AG20443 (cell line): ENCODE measurements at places on chromosomes 7 and 10.

- peak; percentile 6 for DNase-seq
Measured at GRCh38 chr10:49600046-49600445, 10.1 kb upstream of the SLC18A3 start.

DNA sequence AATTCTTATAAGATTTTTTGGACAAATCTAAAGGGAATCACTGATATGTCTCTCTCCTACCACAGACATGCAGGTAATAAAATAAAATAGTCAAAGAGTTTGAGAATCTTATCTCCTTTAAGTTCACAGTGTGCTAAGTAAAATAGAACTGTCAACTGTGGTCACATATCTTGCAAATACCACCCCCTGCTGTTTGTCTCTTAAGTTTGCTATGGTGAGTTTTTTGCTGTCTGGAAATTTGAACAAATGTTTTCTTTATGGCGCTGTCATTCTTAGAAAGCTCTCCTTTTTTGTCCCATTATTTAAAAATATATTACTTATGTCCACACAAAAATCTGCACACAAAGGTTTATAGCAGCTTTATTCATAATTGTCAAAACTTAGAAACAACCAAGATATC lies 19.6 kb downstream of the GIMAP5 start:
- no peak for DNase-seq

DNA sequence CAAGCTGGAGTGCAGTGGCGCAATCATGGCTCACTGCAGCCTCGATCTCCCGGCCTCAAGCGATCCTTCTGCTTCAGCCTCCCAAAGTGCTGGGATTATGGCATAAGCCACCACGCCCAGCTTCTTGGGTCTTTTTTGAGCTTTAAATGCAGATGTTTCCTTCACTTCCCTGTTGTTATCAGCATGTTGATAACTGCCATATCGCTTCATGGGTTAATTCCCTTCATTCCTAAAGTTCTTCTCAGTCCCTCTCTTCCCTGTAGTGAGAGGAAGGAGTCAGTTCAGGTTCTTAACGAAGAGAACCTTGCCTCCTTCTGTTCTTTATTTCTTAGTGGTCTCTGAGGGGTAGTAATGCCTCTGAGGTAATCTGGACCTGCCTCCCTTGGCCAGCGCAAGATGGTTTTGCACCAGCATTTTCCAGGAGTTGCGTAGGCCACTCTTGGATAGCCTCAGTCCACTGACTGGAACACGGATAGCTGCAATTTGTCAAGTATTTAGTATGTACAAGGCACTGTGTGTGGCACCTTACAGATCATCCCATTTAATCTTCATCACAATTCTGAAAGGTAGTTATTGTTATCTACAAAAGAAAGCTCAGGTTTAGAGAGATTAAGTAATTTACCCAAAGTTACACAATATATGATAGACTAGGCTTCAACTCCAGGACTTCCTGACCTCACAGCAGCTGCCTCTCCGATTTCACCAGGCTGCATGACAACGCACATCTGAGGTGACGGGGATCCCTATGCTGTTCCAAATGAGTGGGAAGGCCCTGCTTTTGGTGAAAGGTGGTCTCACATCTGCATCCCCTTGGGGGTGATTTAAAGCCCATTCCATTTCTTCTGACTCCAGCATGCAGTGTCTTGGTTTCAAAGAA lies 60.5 kb downstream of the GATA3 start:
- DNase-seq, result no peak

GRCh38 chr10:128186959-128187787 lies 61.0 kb upstream of the MKI67 start:
- DNase-seq, result no peak

GRCh38 chr10:103833731-103834365 lies 21.5 kb downstream of the SH3PXD2A start:
- DNase-seq, result no peak

- DNase-seq, result no peak
Measured at GRCh38 chr10:34002896-34003295, 668.4 kb upstream of the NRP1 start.

- DNase-seq, result peak; percentile 94
Measured at GRCh38 chr7:2863461-2864066, 19.5 kb upstream of the GNA12 start.

GRCh38 chr7:36723951-36724664 lies at the start of gene AOAH:
AOAH (minus strand) TSS chr7:36724494; CDS start chr7:36724148, 346 bp downstream.
- no peak for DNase-seq

GRCh38 chr10:10564081-10564794 lies 453.4 kb upstream of the CELF2 start:
- peak; percentile 86 for DNase-seq

GRCh38 chr10:11403116-11403515 lies 208.3 kb downstream of the USP6NL start:
- no peak for DNase-seq

DNA sequence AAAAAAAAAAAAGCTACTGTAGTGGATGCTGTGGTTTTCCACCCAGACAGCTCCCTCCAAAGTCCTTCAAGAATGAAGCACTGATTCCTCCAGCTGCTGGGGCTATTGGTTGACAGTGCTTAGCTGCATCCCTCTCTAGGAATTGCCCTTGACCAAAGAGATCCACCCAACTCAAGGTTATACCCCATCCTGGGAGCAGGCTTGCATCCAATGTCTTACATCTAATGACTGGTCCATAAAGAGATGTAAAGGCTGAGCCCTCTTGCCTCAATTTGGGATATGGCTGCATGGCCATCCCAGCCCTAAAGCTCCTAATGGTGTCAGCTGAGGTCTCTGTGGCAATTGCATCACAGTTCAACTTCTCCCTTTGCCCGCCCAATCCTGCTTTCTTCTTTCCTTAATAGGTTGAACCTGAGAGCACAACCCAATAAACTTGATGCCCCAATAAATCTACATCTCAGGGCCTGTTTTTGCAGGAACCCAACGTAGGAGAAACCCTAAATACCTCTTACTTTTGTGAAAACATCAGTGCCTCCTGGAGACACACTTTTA lies 4.4 kb downstream of the GPR37 start:
- DNase-seq, result no peak

DNA sequence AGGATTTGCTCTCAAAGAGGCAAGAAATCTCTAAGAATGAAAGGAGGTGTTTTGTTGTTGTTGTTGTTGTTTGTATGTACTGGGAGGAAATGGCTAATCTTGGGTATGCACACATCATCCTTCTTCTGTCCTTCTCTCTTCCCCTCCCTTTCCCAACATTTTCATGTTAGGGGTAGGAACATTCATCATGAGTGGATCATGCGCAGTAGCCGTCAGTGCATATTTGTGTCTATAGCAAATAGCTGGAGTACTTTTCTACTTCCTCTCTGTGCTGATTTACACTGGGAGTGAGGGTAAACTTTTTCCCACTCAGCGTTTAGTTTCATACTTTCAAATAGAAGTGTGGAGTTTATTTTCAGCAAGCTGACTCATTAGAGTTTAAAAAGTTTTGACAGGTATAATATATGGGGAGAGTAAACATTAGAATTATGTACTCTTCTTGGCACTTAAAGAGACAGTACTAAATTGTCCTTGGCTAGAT lies 80.5 kb upstream of the PRKG1 start:
- DNase-seq, result peak; percentile 75

GRCh38 chr7:36611703-36612102 lies 112.6 kb downstream of the AOAH start:
- no peak for DNase-seq

DNA sequence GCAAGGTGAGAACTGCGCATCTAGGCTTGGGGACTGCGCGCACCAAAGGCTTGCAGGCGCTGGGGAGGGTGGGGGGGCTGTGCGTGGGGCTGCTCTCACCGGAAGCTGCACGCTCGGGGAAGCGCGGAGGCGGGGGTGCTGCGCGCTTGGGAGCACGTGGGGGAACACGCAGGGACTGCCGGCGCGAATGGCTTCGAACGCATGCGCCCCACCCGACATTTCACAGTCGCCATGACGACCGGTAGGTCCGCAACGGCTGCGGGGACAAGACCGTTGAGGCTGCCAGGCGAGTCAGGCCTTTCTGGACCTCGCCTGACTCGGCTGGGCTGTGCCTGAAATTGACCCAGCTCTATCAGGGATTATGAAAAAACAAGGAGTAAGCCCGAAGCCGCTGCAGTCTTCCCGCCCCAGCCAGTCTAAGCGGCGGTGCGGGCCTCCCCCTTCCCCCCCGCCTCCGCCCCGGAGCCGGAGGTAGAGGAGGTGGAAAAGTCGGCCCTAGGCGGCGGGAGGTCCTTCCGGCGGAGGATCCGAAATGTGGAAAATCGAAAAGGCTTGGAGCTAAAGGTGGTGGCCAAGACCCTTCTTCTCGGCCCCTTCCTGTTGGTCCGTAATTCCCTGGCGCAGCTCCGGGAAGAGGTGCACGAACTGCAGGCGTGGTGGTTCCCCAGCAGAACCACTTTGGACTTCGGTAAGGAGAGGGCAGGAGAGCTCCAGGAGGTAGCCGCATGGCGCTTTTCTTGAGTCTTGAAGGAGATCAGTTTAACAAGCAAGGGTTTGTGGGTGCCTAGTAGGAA lies 34.9 kb upstream of the STEAP1 start:
- DNase-seq, result peak; percentile 32

DNA sequence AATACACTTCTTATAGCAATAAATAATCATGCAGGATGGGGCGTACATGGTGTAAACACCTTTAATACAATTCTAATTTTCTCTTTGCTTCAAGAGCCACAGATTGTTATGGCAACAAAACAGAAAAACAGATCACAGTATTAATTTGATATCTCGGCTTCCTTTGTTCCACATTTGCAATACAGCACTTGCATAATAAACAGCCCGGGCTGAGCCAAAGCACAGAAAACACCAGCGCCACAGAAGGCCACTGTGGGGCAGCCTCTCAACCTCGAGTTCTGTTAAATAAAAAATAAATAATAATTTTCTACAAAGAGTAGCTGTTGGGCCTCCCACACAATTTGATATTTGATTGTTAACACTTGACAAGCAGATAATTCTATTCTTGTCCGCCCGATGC lies 255.9 kb downstream of the USP6NL start:
- DNase-seq, result no peak

DNA sequence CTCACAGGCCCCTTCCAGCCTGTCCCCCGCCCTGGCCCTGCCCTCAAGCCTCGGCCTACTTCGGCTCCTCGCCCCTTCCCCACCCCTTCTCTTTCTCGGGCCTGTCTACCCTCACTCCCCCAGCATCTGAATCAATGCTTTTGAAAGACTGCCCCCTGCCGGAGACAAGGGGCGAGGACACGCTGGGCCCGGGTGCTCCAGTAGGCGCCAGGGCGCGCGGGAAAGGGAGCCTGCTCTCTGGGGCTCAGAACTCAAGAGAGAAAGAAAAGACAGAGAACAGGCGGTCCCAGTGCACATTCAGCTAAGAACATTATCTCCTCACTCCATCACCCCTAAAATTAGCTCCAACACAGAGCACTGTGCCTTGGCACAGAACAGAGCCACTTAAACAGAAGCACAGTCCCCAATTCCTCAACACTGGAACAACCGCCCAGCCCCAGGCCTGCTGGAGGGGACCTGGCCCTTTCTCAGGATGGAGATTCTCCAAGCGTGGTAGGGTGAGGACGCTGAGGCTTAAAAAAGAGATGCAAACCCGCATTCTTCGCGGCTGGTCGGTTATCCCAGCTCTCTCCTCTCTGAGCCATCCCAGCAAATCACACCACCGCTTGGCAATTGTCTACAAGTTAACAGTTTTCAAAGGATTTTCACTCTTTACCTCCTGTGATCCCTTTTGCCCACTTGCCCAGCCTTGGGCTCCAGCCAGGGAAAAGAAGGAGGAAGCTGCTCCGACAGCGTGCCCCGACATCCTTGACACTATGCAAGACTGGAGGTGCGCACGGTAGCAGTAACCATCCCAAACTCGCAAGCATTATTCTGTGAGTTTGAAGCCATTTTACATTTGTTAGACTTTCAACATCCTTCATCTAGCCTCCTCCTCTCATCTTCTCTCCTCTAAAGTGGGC lies 2.1 kb downstream of the GIGYF1 start:
- DNase-seq, result peak; percentile 88

GRCh38 chr10:70756700-70757360 lies 28.3 kb downstream of the TBATA start:
- DNase-seq, result no peak

DNA sequence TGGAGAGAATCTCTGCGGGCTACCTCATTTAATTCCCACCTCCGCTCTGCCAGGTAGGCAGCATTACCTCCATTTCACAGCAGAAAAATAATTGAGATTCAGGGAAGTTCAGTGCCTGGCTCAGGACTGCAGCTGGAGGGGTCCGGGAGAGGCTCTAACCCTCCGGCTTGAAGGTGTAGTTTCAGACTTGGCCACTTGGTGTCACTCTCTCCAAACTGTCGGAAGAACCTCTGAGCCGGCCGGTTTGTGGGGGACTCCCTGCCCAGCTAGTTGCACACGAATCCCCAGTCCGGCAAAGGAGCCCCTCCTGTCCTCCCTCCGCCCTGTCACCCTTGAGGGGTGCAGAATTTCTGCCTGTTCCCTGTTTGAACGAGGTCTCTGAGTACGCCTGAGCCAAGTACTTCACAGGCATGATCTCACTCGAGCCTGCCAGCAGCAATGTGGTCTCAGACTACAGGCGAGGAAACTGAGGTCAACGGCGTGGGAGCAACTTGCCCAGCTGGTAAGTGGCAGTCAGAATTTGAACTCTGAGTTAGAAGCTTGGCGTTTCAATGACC lies 144.7 kb upstream of the ZNF716 start:
- DNase-seq, result no peak

DNA sequence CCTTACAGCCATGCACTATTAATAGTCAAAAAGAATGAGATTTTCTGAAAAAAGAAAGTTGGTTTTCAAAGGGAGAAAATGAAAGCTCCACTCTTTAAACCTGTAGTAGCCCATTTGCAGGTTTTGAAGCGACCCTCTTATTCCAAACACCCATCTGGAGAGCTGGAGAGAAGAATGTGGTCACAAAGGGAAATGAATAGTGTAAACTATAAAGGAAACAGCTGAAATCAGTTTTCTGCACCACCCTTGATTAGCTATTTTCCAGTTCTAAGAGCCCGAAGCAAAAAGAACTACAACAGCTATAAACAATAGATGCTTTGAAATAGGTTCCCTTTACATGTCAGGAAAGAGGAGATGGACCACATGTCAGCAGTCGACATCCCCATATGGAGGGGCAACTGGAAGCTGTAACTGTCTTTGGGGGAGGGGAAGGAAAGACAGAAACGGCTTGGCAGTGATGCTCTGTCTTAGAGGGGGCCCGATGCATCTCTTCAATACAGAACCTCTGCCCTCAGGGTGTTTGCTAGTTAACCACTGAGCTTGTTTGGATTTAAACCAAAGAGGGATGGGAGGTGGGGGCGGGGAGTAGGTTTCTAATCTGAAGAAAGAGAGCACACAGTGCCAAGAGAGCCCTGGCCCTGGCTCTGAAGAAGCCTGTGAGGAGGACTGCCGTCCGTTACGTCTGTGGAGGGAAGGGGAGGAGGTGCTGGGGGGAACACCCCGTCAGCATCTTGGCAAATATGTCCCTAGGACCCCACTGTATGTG lies 55.3 kb downstream of the CPVL start:
- DNase-seq, result peak; percentile 28

GRCh38 chr7:95596198-95597063 lies at the start of gene PDK4:
PDK4 (minus strand) TSS chr7:95596516; CDS start chr7:95596293, 223 bp downstream.
- DNase-seq, result peak; percentile 83

DNA sequence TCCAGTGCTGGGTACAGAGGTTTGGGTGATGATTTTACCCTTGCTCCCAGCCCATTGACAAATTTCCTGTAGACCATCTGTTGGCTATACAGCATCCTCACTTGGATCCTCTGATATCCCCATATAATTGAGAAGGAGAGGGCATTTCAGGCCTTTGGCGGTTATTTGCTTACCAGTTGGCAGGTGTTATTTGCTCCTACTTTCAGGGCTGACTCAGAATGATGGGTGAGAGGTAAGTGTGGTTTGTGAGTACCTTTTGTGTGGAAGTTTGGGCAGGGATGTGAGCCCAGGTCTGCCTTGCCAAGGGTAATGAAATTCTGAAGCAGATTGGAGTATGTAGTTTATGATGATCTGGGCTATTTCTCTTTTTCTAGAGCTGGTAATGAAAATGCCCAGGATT lies 93.6 kb downstream of the LRMDA start:
- no peak for DNase-seq

- peak; percentile 71 for DNase-seq
Measured at GRCh38 chr10:28054228-28054860, 55.5 kb upstream of the ODAD2 start.
